BE2C (cell line): ENCODE measurements at places on chromosomes 12 and 14.

DNA sequence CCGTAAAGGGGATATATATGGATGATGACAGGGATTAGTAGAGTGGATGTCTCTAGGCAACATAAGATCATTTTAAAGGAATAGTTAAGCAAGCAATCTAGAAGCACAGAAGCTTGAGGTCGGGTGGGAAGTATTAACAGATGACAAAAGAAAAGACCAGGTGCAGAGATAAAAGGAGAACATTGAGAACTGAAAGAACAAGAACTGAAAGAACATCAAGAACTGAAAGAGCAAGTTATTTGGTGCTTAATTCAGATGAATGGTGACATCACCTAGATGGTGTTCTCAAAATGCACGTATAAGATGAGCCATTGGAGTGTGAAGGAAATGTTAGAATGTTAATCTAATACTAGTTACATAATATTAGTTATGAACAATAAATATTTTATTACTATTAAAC, 224.0 kb upstream of the PDE3A start:
- DNase-seq: no peak

DNA sequence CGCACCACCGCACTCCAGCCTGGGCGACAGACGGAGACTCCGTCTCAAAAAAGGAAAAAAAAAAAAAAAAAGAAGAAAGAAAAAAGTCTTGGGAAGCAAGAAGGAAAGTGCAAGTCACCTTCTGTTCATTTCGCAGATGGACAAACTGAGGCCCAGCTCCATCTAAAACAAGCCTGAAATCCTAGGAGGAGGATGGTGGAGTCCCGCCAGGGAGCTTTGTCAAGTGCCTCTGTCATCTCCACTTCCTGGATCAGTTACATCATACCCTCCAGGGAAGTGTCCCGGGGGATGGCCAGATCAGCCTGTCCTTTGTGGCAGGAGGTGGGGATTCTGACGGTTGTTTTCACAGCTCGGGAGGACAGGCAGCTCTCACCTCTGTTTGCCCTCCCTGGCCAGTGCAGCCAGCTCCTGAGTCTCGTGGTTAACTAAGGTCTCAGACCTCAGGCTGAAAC, 8.7 kb upstream of the SDSL start:
- DNase-seq: peak; percentile 24

- no peak for DNase-seq
These were observed 39.8 kb downstream of the BORCS5 start for GRCh38 chr12:12396694-12397093.

DNA sequence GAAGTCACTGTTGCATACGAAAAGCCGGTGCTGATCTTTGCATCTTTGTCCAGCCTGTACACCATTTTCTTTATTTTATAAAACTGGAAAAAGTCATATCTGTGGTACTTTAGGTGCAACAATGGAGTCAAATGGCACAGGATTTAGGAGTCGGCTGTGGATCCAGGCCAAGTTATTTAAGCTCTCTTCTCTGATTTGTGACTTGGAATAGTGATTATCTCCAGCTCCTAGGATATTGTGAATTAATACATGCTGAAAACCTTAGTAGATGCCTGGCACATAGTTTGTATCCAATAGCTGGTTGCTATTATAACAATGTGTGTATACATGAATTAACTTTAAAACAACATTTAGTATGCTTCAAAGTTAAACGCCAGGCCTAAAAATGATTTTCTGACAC, 6.2 kb upstream of the CCER1 start:
- no peak for DNase-seq

DNA sequence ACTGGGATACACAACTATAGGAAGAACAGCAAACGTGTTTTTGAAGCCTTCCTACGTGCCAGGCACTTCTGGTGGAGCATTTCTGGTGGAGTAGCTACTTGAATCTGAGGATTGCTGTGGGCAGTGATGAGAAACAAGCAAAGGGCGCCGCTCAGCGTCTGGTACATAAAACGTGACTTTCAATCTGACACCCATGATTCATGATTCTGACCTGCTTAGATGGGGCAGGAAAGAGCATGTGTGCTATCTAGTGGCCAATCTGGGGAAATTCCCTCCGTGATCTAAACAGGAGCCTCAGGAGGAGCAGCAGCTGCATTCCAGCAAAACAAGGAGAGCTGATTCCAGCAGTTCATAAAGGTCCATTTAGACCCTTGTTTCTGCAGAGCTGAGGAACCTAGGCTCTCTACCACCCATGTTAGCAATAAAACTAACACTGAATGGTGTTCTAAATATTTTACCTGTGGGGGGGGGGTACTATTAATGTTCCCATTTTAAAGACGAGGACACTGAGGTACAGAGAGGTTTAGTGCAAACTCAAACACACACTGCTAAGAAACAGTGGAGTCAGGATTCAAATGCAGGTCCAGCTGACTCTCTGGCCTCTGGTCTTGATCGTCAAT, 37.8 kb downstream of the PAH start:
- DNase-seq: peak; percentile 31
